ENCODE measurements at places on chromosomes 6 and 20. TPM values are rescaled to one million over a fixed set of nuclear protein-coding genes. Genes with fewer than 3 reads are reported as not detected.

DNA sequence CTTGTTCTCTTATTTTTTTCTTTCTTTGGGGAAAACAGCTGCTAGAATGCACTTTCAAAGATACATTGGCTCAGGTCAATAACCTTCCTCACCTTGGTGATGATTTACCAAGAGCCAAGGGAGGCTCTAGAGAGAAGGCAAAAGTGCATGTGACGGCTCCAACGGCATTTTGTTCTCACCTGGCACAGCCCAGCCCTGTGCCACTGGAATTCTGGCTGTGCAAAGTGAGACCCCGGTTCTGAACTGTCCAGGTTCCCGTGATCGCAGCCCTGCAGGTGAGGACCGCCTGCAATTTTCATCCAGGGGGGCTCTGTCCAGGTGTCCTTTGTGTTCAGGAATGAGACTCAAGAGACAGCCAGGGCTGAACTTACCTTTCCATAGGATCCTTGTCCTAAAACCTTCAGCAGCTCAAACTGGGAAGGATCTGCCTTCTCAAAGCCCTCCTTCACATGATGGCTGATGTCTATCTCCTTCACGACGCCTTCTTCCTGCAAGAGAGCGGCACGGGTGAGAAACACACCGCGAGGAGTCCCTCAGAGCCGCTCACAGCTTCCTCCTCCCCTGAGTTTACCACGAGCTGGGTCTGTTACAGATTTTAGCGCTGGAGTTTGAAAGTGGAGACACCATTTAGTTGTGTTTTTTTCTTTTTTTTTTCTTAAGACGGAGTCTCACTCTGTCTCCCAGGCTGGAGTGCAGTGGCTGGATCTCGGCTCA lies 48.0 kb downstream of the RAMACL start:
- no peak for DNase-seq

GRCh38 chr6:148502083-148502772 lies 159.6 kb downstream of the SASH1 start:
- no peak for DNase-seq

GRCh38 chr6:37262446-37263026 lies 4.6 kb upstream of the TMEM217 start:
- no peak for DNase-seq

- peak; percentile 13 for DNase-seq
These were observed 102.8 kb downstream of the PREP start for GRCh38 chr6:105300090-105300489.

DNA sequence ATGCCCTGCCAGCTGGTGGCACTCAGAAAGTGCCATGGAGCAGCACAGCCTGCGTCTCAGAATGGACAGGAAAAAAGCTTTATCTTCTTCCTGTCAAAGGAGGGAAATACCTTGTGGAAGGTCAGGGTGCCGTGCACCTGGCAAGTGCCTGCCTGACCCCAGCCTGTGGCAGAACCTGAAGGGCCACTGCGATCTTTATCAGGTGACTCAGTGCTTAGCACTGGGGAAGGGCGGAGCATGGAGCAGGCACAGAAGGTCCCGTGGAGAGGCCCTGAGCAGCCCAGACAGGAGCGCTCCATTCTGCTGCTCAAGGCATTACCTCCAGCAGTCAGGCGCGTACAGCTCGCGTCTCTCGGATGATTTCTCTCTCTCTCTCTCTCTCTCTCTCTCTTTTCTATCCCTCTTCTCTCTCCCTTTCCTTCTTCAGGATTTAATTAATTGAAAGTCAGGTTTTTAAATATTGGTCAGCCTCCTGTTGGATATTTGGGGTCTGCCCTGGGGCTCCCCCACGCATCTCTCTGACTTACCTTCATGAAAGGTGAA lies 31.7 kb downstream of the FOXC1 start:
- no peak for DNase-seq

GRCh38 chr20:17794400-17794799 lies 94.6 kb downstream of the BANF2 start:
- DNase-seq: no peak

DNA sequence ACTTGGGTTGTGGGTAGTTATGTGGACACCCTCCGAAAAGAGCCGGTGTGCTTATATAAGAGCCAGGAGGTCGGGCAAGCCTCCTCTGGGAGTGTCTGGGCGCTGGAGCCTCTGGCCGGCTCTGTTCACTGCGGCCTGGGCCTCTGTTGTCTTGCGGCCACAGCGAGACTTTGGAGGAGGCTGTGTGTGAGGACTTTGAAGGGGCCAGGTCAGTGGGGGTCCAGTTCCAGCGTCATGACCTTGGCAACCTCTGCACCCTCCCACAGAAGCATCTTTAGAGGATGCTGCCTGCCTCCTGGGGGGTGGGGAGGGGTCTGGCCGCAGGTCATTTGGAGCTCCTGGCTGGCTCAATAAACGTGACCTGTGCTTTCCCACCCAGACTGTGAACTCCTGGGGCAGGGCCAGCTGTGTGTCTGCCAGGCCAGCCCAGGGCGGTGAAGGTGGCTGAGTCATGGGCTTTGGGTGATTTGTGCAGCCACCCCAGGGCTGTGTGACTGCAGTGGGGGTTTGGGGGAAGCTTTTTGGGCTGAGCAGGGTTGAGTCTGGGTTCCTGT lies 1.2 kb downstream of the TCEA2 start:
- no peak for DNase-seq

Gene DOP1A
- 13.8 TPM for polyA plus RNA-seq

DNA sequence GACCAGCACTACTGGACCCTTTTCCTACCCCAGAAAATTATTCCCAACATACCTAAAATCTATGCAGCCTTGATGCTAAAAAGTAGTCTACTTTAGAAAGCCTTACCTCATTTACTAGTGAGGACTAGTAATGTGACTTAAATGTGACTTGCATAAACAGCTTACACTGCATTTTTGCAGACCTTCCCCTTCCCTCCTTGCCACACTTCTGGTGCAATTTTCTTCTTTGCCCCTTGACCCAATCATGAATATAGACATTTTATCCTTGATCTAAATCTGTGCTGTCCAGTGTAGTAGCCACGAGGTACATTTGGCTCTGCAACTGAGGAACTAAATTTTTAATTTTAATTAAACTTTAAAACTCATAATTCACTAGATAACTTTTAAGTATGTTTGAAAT lies 7.0 kb upstream of the ZKSCAN8 start:
- no peak for DNase-seq

DNA sequence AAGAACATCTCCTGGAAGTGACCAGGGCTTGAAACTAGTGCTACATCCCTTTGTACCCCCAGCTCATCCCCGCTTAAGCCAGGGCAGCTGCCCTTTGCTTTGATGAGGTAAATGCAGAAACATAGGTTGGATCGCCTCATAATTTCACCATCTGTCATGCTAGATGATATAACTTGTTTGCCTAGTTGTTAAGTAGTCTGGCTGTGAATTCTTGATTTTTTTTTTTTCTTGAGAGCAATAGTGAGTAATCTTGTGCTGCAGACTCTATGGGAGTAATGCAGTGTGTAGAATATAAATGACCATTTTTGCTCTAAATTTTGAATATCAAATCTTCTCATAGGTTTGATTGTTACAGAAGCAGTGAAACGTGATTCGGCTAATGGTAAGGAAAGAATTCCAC lies 4.1 kb downstream of the TRDN start:
- DNase-seq: no peak

Gene CST9L
- polyA plus RNA-seq: not detected

DNA sequence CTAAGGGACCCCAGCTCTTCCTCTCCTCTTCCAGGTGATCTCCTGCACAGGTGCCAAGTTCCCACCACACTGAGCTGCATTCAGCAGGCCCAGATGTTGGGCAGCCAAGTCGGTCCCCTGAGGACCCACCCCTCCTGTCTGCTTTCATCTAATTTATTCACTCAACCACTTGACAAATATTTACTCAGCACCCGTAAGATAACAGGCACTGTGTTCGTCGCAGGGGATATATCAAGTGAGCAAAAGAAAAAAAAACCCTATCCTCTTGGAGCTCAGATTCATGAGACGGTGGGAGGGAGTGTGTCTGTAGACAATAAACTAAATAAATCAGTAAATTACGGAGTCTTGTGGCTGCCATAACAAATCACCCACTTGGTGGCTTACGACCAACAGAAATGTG lies 143.6 kb downstream of the MRPL14 start:
- no peak for DNase-seq

- DNase-seq: no peak
These were observed 11.3 kb downstream of the NT5E start for GRCh38 chr6:85460921-85461797.

DNA sequence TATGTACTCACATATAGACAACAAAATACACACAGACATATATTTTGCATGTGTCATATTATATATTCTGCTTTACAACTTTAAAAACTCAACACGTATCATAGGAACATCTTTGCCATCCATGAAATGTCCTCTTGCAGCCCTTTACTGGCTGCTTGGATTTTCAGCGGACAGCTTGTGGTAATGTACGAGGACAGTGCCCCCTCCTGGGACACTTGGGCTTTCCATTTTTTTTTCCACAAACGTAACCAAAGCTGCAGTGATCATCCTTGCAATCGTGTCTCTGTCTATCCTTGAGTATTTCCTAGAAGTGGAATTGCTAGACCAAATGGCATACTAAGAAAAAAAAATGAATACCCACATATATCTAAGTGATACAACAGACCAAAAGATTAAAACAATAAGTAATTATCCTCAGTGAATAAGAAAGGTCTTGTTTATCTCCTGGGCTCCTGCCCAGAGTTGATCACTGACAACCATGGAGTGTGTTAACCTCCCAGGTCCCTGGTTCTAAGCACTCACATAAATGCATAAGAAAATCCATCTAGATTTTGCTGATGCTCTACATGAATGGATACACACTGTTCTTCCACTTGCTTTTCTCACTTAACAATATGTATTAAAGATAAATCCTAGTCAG lies 18.1 kb downstream of the BPI start:
- DNase-seq: peak; percentile 76

DNA sequence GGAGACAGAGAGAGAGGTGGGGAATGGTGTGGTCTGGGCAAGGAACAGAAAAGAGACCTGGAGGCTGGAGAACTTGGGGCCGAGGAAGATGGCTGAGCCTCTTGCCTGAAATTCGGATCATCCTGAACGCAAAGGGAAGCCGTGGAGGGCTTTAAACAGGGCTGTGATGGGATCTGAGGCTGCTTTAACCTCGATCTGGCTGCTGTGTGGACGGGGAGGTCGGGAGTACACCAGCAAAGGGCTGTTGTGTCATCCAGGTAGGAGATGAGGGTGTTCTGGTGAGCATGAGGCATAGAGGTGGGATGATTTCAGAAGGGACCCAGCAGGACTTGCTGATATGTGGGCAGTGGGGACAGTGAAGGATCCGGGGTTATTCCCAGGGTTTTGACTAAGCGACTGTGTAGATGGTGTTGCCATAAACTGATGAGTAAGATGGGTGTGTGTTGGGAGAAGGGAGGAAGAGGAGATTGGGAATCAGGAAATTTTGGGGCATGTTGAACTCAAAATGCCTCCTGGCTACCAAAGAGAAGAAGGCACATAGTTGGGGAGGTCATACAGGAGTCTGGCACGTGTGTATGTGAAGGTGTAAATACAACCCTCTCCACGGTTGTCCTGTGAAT lies 158.5 kb downstream of the NFATC2 start:
- no peak for DNase-seq

DNA sequence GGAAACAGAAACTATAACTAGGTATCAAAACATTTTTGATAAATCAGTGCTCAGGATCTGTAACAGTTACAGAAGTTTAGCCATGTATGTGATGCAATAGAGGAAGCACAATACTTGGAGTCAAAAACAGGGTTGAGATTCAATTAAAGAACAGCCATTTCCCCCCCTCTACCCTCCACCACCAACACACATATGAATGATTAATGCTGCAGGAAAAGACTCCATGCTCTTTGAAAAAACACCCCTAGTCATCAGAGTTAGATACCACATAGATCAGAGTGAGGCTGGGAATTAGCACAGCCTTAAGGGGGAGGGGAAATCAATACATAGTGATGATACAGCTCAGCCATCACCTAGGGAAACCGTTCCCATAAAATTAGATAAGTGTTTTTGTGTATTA lies 108.9 kb upstream of the EMILIN3 start:
- no peak for DNase-seq

GRCh38 chr20:37430778-37431460 lies 85.0 kb downstream of the SRC start:
- DNase-seq: no peak

Gene B4GALT5
- 36.3 TPM for polyA plus RNA-seq

Gene PRRT1
- polyA plus RNA-seq: 1.6 TPM

Gene NKAPL
- 1.2 TPM for polyA plus RNA-seq

GRCh38 chr6:151536188-151536479 lies 42.3 kb downstream of the CCDC170 start:
- peak; percentile 19 for DNase-seq

- DNase-seq: no peak
These were observed 80.6 kb downstream of the IRAK1BP1 start for GRCh38 chr6:78947962-78948361.

DNA sequence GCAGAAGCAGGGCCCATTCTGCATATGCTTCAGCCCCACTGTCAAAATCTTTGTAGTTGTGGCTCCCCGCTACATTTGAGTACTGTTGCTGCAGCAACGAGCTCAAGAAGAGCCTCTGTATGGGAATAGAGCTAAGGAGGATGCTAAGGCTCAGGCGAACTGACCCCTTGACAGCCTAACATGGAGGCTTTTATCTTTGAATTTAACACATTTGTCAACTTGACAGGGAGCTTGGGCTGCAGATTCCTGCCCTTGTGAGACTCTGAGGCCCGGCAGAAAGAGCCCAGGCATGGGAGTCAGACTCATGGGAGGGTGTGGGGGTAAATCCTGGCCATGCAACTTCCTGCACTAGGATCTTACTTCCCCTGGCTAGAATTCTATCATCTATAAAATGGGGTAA lies 278.7 kb upstream of the CITED2 start:
- no peak for DNase-seq

- DNase-seq: peak; percentile 48
These were observed 102.6 kb downstream of the CD109 start for GRCh38 chr6:73798592-73798991.

DNA sequence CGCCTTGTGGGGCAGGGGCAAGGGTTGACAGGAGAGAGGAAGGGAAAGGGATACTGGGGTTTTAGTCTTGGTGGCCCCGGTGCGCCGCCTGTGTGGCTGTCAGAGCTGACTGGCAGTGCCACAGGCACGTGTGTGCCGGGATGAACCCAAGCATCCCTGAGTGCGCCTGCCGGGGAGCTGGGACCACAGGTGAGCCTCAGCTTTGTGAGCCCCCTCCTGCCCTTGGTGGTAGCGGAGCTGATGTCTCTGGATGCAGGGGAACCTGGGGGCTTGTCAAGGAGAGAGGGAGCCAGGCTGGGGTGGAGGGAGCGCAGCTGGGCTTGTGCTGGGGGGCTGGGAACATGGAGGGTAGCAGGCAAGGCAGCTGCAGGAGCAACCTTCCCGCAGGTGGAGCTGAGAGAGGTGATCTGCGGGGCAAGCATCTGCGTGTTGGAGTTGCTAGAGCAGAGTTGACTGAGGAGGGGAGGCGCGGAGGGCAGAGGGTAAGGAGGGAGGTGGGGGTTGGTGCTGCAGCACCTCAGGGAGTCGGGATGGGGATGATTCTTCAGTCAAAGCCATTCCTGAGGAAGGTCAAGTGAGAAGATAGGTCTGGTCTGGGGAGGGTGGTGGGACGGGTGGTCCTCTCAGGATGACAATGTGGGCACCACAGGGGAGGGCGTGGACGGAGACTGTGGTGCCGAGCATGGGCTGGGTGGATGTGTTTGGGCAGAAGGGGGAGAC lies 28.1 kb downstream of the PYGB start:
- DNase-seq: no peak

- no peak for DNase-seq
These were observed at the start of gene HTR1B for GRCh38 chr6:77463308-77463860. TSS of gene HTR1B (minus strand) at chr6:77463491. CDS start at chr6:77463403, 88 bp downstream.

Gene FOXP4
- 20.8 TPM for polyA plus RNA-seq

Gene EPB41L1
- polyA plus RNA-seq: 20.8 TPM

All from hindlimb muscle (tissue), 1 donor.